HepG2 (cell line): ENCODE measurements at places on chromosomes 3 and 15.

DNA sequence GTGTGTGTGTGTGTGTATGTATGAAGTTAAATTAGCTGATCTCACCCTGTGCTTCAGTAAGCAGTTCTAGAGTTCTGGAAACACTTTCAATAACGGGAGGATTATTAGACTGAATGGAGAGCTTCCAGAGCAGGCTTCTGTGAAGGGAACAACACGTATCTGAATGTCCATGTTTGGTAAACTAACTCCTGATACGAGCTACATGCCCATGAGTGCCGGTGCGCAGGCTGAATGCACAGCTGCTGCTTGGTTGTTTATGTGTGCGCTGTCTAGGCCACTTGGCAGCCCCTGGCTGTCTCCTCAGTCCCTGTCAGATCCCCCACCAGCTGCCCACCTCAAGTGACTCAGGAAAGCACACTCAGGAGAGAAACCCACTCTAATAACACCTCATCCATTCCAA lies 137.0 kb downstream of the EPHB1 start:
- no peak for DNase-seq

DNA sequence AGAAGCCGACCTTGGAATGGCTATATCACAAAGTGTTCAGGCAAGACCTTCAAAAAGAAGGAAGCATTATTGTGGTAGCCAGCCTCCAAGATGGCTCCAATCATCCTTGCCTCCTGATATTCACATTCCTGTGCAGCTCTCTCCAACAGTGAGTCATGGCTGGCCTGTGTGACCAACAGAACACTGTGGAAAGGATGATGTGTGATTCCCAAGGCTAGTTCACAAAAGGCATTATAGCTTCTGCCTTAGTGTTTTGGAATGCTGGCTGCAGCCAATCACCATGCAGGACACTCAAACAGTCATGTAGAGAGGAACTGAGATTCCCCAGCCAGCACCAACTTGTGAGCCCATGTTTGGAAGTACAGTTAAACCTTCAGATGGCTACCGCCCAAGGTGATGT lies 102.6 kb downstream of the EFL1 start:
- DNase-seq, result no peak

DNA sequence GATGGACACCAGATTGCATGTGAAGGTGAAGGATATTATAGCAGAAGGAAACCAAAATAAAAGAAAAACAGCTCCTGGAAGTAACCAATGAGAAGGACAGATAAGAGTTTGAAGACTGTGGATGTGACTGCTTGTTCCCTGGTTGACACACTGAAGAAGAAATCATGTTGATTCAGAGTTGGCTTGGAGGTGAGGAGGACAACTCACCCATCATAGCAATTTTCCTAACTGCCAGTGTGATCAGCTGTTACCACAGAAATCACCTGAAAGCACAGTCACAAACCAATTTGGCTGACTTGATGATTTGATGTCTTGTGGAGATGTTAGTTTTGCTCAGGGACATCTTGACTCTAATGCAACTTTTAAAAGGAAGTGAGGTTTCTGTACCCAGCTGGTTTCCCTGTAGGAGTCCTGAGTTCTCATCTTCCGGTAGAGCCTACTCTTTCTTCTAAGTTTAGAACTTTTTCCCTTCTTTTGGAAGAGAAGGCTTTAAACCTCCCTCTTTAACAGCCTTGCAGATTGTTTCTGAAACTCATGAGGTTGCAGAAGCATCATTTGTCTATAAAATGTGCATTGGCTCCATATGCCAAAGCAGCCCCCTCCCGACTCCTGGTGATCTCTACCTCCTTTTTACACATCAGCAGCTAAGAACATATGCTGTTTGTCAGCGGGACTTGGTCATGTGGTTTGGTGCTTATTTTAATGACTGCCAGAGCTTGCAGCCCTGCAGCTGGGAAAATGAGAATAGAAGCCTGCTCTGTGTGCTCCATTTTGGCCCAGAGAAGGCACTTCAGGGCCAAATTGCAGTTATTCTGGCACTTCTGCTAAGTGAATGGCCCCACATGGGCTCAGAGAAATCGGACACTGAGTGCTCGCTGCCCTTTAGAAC lies 10.3 kb downstream of the ATG7 start:
- DNase-seq, result no peak

DNA sequence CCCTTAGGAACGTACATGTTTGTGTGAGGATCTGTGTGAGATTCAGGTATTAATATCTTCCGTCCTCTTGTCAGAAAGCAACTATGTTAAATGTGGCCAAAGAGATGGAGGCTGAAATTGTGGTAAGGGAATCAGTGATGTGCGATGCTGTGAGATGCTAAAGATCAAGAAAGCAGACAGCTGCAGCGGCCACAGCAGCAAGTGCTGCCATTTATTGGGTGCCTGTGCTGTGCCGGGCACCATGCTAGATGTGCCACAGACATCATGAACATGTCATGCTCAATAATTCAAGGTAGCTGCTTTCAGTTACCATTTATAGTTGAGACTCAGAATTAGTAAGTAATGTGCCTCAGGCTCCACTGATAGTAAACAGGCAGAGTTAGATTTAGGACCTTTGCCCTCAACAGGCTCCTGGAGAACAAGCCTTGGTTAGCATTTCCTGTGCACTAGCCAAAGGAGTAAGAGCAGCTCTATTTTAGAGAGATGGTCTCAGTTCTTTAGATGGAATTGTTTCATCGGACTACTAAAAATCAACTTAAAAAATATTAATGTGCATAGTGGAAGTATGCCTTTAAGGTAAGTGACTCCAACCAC lies 24.9 kb downstream of the LARS2 start:
- DNase-seq, result no peak
